ENCODE measurements at places on chromosomes 12 and 14.

- DNase-seq = no peak
These were observed 1.3 kb upstream of the ASCL1 start for GRCh38 chr12:102955926-102956737.

DNA sequence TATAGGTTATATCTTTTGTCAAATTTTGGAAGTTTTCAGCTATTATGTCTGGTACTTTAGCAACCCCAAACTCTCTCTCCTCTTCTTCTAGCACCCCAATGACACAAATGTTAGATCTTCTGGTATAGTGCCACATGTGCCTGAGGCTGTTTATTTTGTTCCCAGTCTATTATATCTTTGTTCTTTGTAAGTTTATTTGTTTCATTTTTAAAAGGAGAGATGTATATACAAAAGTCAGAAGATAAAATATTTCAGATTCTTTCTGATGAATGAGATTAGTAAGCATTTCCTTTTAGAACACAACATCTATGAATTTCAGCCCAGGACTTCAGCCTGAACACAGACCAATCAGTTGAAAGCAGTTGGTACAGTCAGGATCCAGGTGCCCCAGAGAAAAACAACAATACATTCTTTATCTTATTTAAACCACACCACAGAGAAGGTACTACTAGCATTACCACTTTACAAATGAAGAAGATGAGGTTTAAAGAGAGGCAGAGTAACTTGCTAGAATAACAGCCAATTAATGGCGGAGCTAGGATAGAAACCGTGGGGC, 114.1 kb upstream of the BTG1 start:
- DNase-seq = no peak

DNA sequence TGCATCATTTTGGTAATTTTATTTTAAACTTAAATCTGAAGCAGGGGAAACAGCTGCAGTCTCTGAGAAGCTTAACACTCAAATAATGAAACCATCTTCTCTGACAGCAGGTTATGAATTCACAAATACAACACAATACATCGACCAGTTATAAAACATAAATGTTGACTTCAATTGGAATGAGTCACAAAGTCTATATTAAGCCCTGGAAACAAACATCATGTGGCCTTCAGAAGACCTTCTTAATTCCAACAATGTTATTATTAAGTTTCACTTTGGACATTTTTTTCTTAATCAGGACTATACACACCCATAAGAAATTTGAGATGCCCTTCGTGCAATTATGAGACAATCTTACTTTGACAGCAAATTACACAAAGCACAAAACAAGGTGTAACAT, 68.9 kb downstream of the CEP128 start:
- DNase-seq = no peak

DNA sequence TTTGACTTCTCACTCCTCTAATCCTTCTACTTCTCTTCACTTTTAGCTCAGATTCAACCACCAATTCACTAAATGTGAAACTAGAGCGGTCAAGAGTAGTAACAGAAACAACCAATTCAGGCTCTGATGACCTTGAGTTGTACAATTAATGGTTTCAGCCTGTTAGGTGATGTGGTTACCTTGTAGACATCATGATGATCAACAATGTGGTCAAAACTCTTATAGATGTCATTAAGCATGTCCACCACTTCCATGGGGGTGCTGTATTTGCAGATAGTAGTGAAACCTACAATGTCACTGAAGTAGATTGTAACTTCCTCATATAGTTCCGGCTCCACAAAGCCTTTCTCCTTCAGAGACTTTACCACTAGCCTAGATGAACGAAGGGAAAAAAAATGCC, 54.1 kb upstream of the PLBD1 start:
- no peak for DNase-seq

GRCh38 chr12:47785036-47785886, 12.2 kb downstream of the SLC48A1 start:
- no peak for DNase-seq

DNA sequence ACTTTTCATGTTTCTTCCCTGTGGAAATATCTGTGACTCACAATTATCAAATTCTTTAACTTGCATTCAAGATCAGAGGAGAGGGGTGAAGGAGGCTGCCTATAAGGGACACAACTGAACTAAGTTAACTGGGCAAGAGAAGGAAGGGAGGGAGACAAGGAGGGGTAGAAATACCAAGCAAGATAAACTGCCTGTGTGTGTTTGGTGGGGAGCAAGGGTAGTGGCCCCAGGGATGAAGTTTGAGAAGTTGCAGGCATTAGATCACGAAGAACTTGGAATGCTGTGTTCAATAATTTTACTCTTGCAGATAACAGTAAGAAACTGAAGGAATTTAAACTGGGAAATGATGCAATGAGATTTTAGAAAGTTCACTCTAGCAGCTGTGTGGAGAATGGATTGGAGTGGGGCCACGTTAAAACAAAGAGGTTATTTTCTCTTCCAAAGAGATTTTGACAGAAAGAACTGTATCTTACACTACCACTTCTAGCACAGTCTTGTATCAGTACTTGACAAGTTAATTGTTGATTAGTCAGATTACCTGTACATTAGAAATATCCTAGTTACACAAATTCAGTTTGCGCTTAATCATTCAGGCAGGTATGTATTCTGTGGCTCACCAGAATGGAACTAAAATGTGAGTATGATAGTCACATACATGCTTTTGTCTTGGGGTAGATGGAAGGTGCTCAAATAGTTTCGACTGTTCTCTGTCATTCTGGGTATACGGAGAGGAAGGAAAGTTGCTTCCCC, 7.4 kb downstream of the PKP2 start:
- DNase-seq = no peak

DNA sequence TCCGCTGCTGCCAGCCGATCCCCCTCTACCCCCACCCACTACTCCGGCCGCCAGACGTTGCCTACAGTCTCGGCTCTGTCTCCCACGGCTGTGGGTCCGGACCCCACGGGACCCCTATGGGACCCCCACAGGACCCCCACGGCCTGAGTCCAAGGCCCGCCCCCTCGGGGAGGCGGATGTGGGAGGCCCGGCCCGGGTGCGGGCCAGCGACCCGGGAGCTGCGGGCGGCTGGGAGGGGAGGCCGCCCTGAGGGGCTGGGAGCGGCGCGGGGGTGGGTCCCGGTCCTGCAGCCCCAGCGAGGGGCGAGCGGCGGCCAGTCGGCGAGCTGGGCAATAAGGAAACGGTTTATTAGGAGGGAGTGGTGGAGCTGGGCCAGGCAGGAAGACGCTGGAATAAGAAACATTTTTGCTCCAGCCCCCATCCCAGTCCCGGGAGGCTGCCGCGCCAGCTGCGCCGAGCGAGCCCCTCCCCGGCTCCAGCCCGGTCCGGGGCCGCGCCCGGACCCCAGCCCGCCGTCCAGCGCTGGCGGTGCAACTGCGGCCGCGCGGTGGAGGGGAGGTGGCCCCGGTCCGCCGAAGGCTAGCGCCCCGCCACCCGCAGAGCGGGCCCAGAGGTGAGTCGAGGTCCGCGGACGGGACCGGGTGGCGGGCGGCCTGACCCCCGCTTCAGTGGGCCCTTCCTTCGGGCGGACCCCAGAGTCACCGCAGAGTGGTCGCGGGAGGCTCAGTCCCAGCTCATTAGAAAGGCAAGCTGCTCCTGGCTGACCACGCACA, at the start of gene ACVRL1:
ACVRL1 (plus strand) TSS at position 422 of the 773 bp plus-strand sequence. CDS start 4,971 bp downstream, outside the sequence.
- no peak for DNase-seq

- no peak for DNase-seq
These were observed 83.8 kb upstream of the PIWIL1 start for GRCh38 chr12:130253866-130254265.

DNA sequence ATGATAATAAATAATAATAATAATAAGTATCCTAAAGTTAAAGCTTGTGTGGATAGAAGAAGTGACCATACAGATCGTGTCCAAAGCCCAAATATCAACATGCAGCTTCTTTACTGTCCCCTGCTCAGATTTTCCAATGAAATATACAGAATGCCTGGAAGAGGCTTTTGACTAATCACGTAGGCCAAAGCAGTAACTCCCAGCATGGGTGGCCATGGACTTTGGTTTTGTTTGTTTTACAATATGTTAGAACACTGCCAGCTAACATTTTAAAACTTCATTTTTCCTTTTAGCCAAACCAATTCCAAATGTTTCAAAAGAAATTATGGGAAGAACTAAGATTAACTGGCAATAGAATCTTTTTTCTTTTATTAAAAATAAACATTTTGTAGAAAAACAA, 400.0 kb upstream of the FLRT2 start:
- DNase-seq = no peak

DNA sequence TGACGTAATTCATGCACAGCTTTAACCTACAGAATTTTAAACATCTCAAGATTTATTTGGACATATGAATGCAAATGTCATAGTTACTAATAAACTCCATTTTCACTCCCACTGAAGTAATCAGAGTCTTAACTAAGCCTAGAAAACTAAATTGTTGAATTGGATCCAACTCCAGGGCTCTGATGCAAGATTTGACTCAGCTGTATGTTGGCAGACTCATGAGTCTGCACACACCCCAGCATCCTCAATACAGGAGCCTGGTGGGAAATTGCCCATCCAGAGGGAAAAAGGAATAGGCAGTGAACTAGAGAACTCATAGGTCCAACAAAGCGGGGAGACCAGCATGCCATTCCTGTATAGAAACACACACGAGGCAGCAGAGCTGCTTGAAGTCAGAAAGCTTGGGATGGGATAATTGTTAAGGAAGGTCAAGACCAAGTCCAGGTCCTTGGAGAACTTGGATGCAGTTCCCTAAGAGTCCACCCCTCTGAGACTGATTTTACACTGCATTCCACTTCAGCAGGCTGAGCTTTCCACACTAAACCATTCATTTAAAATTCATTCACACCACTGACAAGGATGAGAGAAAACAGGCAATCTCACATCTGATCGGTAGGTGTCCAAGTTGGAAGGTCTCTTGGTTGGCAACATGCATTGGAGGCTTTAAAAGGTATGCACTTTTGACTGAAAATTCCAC, 14.4 kb downstream of the TMTC1 start:
- no peak for DNase-seq

- no peak for DNase-seq
These were observed 67.3 kb upstream of the FUT8 start for GRCh38 chr14:65345266-65345665.

DNA sequence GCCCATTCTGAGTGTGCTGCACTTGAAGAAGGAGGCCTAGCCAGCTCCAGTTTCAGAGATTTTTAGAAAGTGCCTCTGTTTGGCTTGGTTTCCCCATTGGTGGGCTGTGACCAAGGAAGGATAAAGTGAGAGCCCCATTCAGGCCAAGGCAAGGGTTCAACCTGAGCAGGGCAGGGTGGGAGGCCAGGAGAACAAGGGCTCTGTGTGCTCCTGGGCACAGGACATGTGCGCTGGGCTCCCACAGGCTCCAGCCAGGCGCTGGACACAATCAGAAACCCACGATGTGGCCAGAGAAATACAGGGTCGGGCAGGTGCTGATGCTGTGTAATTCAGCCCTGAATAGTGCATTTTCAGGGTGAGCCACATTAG, 23.1 kb downstream of the WSCD2 start:
- no peak for DNase-seq

DNA sequence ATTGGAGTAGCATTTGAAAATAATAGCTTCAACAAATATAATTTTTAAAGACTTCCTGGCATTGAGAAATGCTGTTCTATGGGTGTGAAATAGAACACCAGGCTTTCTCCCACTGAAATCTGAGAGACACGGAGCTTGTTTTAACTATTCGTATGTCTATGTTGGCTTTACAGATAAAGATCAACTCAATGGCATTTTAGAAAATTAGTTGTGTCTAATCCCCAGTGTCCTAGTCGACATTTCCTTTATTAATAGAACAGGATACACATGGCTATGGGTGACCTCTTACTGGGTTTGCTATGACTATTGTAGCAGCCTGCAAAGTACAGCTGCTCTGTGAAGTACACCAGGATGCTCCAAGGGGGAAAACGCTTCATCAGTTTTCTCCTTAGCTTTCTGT, 159.3 kb downstream of the SLC25A21 start:
- DNase-seq = no peak

GRCh38 chr12:57842342-57843294, 3.9 kb downstream of the CTDSP2 start:
- DNase-seq = peak; percentile 34

DNA sequence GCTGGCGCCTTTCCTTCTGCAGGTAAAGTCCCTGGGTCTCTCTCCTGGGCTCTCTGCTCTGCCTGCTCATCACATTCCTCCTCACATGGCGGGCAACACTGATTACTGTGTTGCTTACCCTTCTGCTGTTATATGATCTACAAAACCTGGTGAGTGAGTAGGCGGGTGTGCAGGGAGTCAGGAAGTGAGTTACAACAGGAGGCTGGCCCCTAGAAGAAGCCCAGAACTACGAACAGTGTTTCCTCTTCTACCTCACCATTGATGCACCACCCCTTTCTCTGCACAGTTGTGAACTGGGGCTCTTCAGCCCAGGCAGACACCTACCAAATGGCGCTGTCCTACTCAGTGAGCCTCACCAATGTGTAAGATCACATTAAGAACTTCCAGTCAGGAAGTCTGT, 4.9 kb upstream of the KLHL33 start:
- DNase-seq = peak; percentile 12

DNA sequence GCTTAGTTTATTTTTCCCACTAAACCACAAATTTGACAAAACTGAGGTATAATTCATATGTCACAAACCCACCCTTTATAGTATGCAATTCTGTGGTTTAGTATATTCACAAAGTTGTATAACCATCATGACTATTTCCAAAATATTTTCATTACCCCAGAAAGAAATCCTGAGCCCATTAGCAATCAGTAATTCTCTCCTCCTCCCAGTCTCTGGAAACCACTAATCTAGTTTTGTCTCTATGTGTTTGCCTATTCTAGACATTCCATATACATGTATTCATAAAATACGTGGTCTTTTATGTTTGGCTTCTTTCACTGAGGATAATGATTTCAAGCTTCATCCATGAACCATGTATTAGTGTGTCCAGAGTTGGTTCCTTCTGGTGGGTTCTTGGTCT, 267.6 kb downstream of the AEBP2 start:
- DNase-seq = no peak

DNA sequence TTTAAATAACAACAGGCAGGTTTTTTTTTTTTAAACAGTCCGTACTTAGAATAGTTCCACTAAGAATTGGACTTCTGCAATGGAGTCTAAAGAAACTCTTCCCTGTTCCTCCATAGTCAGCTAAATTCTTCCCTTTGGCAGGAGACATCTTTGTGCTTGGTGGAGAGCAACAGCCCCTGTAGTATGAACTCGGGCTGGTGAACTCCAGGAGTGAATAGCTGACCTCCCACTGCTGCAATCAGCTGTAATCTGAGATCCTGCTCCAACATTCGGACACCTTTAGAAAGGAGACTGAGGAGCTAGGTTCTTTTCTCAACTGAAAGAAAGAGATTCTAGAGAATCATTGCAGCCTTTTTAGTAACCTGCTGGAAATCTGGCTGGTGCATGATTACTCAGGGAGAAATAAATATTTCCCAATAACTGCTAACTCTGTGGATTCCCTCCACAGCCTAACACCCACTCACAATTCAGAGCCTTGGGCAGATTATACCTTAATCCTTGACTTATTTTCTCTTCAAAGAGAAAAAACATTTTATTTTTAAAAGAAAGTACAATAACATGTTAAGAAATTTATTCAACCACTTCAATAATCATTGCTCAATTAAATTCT, 25.6 kb upstream of the DBX2 start:
- DNase-seq = no peak
